ENCODE measurements at places on chromosomes 2 and 18. TPM values are rescaled to one million over a fixed set of nuclear protein-coding genes. Genes with fewer than 3 reads are reported as not detected.

Gene NT5C1B
- not detected for total RNA-seq

Gene OR6B2
- total RNA-seq = not detected

Gene MAP2
- 0.86 TPM for total RNA-seq

Gene SCN7A
- total RNA-seq = not detected

Gene MERTK
- total RNA-seq = 1.5 TPM

Gene LYPD6
- 0.07 TPM for total RNA-seq

Gene TSPYL6
- not detected for total RNA-seq

Gene CFAP221
- not detected for total RNA-seq
